Activated naive CD8-positive, alpha-beta T cell treated with anti-CD3 and anti-CD28 coated beads, Interleukin-2, amount 50 U/mL, for 16 hours (primary cell): ENCODE measurements at places on chromosomes 1 and 21.

- no peak for DNase-seq
These were observed 88.1 kb upstream of the RUNX3 start for GRCh38 chr1:25018110-25018735.

- no peak for DNase-seq
These were observed at the start of gene SGIP1 for GRCh38 chr1:66533804-66534740. Gene SGIP1, plus strand, starts transcription at chr1:66534153. Its CDS starts 206 bp downstream, at chr1:66534359.

GRCh38 chr1:20615946-20616846 is 17.1 kb upstream of the PINK1 start:
- DNase-seq: no peak

DNA sequence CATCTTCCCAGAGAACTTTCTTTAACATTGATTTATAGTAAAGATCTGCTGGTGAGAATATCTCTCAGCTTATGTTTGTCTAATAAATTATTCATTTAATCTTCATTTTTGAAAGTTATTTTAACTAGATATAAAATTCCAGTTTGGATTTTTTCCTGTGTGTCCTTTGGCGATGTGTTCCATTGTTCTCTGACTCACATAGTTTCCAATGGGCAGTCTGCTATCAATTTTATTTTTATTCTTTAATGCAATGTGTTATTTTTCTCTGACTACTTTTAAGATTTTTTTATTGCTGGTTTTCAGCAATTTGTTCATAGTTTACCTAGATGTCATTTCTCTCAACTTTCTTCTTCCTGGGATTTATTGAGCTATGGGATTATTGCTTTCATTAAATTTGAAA is 325.2 kb upstream of the POGK start:
- no peak for DNase-seq

DNA sequence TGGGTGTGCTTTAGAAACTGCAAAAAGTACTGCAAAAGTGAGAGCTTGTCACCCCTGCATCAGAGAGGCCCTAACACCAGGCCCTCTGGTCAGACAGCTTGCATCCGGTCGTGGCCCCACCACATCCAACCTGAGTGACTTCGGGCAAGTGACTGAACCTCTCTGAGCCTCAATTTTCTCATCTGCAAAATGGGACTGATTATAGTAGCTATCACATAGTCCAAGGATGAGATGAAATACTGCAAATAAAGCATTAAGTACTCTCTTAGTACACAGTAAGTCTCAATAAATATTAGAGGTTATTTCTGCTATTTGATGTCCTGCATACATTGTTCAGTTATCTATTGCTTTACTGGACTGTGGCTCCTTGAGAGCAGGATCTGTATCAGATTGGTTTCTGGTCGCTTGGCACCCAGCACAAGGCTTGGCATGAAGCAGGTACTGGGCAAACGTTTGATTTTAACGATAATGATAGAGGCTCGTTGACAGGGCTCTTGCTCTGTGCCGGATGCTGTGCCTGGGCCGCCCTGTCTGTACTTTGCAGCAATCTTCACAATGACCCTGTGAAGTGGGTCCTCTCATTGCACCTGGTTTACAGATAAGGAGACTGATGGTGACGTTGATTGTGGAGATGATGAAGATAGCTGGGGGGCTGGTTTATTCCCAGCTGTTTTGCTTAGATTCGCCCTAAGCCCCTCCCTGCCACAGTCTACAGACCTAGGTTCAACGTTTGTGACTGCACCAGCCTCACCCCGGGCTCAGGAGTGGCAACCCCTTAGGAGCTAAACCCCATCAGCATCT is 43.6 kb downstream of the RAP1GAP start:
- no peak for DNase-seq

DNA sequence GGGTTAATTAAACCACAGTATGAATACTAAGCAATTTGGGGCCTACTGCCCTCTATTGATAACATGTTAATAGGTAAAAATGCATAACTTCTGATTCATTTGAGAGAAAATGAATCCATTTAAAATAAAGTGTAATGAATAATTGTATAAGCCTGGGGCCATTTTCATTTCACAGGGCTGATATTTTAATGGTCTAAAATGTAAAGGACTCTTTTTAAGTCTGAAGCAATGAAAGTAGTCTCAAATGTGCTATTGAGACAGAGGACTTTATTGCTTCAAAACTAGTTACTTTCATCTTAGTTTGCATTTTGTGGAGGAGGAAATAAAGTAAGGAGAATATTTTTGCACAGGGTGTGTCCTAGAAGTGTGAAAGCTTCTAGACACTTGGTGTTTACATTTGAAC is 155.4 kb downstream of the TLR5 start:
- DNase-seq: no peak

GRCh38 chr1:116720364-116721038 is 33.7 kb upstream of the CD2 start:
- no peak for DNase-seq

DNA sequence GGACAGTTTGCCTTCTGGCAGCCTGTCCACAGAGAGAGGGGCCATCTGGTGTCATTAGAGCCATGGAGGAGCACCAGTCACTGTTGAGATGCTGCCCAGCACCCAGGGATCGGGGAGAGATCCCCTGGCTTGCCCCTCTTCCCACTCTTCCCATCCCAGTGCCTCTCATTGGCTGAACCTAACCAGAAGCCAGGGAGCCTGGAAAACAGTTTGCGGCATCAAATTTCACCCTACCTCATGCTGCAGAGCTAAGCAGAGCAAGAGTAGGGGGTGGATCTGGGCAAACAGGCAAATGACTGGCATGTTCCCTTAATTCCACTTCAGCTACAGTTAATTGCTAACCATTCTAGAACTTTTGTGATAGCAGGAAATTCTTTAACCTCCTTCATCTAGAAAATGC is 19.1 kb downstream of the TRAF5 start:
- DNase-seq: no peak

DNA sequence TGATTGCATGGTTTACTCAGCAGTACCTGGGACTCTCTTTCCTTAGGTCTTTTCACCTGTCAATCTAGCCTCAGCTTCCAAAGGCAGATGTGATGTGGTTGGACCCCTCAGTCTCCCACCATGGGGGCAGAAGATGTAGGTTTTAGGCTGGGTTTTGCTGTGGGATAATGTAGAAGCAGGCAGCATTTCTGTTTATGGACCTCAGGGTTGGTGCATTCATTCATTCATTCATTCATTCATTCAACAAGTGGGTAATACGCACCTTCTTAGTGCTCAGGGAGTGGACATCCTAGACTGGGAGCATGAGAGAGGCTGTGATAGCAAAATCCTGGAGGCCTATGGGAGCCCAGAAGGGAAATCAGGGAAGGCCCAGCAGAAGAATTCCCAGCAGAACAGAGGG is 209.6 kb downstream of the TRABD2B start:
- DNase-seq: no peak

DNA sequence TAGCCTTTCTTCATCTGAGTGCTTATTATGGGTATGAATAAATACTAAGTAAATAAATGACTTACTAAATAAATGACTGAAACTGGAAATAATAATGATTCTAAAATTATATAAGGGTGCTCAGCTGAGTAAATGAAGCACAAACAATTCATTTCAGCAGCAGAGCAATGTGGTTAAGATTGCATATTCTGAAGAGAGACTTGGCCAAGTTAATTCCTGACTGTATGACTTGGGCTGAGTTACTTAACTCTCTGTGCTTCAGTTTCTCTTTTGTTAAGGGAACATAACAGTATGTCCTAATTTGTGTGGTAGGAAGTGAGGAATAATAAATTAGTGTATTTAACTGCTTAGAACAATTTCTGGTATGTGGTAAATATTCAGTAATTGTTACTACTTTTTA is 19.1 kb downstream of the AGL start:
- no peak for DNase-seq

- DNase-seq: no peak
These were observed 163.2 kb upstream of the CSF3R start for GRCh38 chr1:36645867-36646266.
